Activated CD8-positive, alpha-beta memory T cell treated with anti-CD3 and anti-CD28 coated beads, Interleukin-2, amount 10 ng/mL, durations not matched to agents 7 days and 5 days (primary cell): ENCODE measurements at places on chromosomes 2 and 18. TPM values are rescaled to one million over a fixed set of nuclear protein-coding genes. Genes with fewer than 3 reads are reported as not detected.

Gene FZD7
- 0.18 TPM for total RNA-seq

- no peaks in the 10 kb centered on the region for H3K27me3 ChIP-seq
- no peak overlapping the region for H3K27ac ChIP-seq
- no peak overlapping the region for H3K4me3 ChIP-seq
- peak; percentile 48 for DNase-seq
Observed at GRCh38 chr2:218733171-218734021, 22.8 kb downstream of the TTLL4 start.

GRCh38 chr18:8722946-8723820, 17.8 kb downstream of the MTCL1 start:
- H3K27me3 ChIP-seq: peaks cover 2% of the 10 kb centered on the region
- no peak overlapping the region for H3K4me3 ChIP-seq
- DNase-seq: no peak
- peaks cover 1% of the 10 kb centered on the region for H3K4me1 ChIP-seq
- H3K27ac ChIP-seq: no peak overlapping the region

Gene EPHA4
- total RNA-seq: 0.91 TPM

Gene MYO5B
- 0.02 TPM for total RNA-seq

DNA sequence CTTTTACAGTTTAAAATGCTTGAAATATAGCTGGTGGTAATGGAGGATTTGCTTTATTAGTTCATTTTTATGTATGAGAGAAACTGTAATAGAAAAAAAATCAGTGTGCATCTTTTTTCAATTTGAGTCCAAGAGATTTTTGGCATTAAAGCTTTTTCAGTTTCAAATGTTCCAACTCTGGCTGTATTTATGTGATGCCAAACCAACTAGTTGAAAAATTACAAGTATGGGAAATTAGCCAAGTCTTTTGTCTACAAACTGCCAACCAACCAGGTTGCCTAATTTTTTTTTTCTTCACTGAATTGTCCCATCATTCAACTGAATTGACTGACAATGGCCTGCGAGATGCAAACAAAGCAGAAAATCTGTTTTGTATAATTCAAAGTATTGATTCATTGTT, 95.7 kb downstream of the ICOS start:
- no peak for DNase-seq
- H3K4me1 ChIP-seq: peaks cover 4% of the 10 kb centered on the region
- H3K27ac ChIP-seq: no peak overlapping the region
- H3K36me3 ChIP-seq: peaks cover 6% of the 10 kb centered on the region

DNA sequence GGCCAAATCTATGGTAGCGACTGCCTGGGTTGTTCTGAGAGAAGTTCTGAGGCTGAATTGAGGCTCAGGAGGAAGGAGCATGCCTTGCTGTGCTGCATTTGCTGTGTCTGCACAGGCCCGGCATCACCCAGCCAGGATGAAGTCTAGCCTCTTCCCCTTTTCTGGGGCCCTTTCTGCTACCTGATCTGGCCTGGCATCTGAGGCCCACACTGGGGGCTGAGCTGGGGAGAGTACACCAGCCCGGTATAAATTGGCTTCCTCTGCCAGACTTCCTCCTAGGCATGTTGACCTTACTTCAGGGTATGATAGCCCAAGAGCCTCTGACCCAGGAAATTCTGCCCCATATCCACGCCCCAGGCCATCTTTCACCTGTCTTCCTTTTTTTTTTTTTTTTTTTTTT, 30.0 kb downstream of the MRPL35 start:
- H3K36me3 ChIP-seq: no peaks in the 10 kb centered on the region
- H3K27ac ChIP-seq: no peak overlapping the region
- H3K4me3 ChIP-seq: no peak overlapping the region

GRCh38 chr2:54630858-54631497, 92.5 kb upstream of the EML6 start:
- H3K36me3 ChIP-seq: peaks cover 63% of the 10 kb centered on the region

Gene HRH4
- total RNA-seq: not detected

- no peak overlapping the region for H3K4me3 ChIP-seq
- H3K36me3 ChIP-seq: no peaks in the 10 kb centered on the region
- DNase-seq: no peak
- H3K27me3 ChIP-seq: no peaks in the 10 kb centered on the region
Observed at GRCh38 chr18:65206551-65207260, 544.1 kb upstream of the CDH7 start.

- H3K27ac ChIP-seq: no peak overlapping the region
- H3K4me1 ChIP-seq: no peaks in the 10 kb centered on the region
- no peak for DNase-seq
- H3K27me3 ChIP-seq: no peaks in the 10 kb centered on the region
Observed at GRCh38 chr2:154537024-154537423, 161.5 kb upstream of the KCNJ3 start.

DNA sequence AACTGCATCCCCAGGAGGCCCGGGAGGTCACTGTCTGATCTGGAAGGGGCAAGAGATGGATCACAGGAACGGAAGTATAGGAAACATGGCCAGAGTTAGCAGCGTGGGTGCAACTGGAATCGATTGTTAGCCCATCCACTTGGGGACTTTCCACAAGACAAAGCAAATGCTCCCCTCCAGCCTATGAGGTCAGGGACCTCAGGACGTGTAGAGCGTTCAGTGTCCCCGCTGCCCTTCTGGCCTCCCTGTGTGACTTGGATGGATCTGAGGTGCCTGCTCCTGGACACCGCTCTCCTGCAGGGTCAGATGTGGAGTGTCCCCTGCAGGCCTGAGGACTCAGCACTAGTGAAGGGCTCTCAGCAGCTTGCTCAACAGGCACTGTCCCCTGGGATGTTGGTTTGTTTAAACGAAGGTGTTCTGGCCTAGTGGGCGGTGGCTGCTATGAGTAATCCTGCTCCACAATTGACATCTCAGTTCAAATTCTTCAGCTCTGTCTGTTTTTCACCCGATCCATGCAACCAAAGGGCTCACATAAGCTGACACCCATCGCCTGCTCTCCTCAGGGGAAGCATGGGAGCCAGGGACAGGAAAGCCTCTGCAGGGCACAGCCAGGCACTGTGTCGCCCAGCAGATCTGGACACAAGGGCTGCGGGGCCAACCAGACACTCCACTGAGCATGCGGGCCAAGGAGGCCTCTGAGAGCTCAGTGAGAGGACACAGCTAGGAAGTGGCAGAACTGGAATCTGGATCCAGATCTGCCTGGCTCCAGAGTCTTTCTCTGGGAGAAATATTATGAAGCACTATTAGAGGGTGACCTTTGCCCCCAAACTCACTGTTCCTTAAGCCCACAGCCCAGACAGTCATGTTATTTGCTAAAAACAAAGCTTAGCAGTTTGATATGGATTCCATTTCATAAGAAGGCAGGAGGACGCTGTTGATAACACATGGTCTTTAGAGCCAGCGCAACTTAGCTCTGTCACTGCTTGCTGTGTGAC, 78.5 kb downstream of the RHOB start:
- H3K27ac ChIP-seq: peak overlapping the region; percentile 12
- H3K27me3 ChIP-seq: peaks cover 8% of the 10 kb centered on the region
- peaks cover 2% of the 10 kb centered on the region for H3K4me1 ChIP-seq
- no peaks in the 10 kb centered on the region for H3K36me3 ChIP-seq

Gene ATP5MC3
- total RNA-seq: 240 TPM

DNA sequence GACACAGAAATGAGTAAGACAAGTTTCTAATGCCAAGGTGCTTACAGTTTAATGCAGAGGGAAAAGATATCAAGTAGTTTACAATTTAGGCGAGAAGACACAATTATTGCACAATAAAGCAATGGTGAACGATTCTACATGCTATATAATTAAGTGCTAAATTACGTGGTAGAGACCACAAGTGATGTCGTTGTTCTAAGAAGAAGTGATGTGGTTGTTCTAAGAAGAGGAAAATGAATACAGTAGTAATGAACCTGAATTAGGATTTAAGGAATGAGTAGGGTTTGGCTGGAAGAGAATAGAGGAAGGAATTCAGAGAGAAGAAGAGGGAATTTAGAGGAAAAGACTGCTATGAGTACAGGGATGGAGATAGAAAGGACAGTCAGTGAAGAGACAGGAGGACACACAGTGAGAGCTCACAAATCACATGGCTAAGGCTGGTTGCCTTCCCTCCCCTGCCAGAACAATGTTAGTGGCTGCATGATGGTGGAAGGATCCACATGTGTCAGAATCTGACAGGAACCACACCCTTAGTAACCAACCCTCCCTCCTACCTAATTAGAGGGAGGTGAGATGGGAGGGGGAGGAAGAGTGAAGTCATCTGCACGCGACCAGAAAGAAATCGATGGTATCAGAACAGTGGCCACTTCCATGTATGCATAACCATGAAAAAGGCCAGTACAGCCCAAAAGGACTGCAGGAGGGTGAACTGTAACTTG, 44.7 kb downstream of the M1AP start:
- peak; percentile 65 for DNase-seq
- H3K4me1 ChIP-seq: peaks cover 25% of the 10 kb centered on the region
- peak overlapping the region; percentile 39 for H3K4me3 ChIP-seq
- peaks cover 32% of the 10 kb centered on the region for H3K27me3 ChIP-seq
- H3K36me3 ChIP-seq: peaks cover 2% of the 10 kb centered on the region
- H3K27ac ChIP-seq: peak overlapping the region; percentile 81

Gene ONECUT2
- not detected for total RNA-seq

GRCh38 chr2:105557021-105557920, 158.4 kb upstream of the FHL2 start:
- H3K36me3 ChIP-seq: no peaks in the 10 kb centered on the region
- H3K4me1 ChIP-seq: no peaks in the 10 kb centered on the region
- no peak for DNase-seq

Gene PLEKHB2
- total RNA-seq: 64.3 TPM

- DNase-seq: no peak
- H3K4me3 ChIP-seq: no peak overlapping the region
Observed at GRCh38 chr18:8673256-8674209, 31.8 kb upstream of the MTCL1 start.

GRCh38 chr2:5926871-5927512, 234.8 kb downstream of the SOX11 start:
- no peak overlapping the region for H3K4me3 ChIP-seq
- H3K4me1 ChIP-seq: no peaks in the 10 kb centered on the region
